ENCODE measurements at places on chromosomes 5 and 9. TPM values are rescaled to one million over a fixed set of nuclear protein-coding genes. Genes with fewer than 3 reads are reported as not detected.
A peak's percentile ranks its signal among the peaks of the same experiment; 100 is the strongest.

Gene PPP2R2B
- 1.0 TPM for total RNA-seq

Gene ZBTB43
- total RNA-seq = 12.3 TPM

Gene RC3H2
- total RNA-seq = 32.7 TPM

DNA sequence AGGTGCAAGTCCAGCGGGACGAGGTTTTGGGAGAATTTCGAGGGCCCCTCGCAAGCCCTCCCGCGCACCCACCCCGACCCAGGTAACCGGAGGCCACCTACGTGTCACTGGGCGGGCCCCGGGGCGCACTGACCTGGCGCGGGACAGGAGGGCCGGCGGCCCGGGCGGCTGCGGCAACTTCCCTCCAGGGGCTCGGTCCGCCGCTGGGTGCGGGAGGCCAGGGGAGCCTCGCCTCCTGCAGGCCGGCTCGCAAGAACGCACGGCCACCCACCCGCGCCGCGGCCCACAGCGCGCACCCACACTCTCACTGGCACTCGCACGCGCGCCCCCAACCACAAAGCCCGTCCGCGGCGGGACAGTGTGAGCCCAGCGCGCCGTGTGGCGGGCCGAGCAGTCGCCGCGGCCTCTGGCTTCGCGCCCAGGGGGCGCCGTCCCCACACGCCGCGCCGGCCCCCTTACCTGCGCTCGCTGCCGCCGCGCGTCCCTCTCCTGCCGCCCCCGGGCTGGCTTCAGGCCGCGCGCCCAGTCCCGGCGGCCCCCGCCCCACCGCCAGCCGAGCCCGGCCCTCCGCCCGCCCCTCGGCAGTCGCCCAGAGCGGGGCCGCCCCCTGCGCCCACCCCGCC lies 451 bp downstream of the LPAR1 start:
- DNase-seq = peak; percentile 39

- peak; percentile 52 for DNase-seq
Observed at GRCh38 chr9:31683116-31683515, 701.3 kb upstream of the ACO1 start.

DNA sequence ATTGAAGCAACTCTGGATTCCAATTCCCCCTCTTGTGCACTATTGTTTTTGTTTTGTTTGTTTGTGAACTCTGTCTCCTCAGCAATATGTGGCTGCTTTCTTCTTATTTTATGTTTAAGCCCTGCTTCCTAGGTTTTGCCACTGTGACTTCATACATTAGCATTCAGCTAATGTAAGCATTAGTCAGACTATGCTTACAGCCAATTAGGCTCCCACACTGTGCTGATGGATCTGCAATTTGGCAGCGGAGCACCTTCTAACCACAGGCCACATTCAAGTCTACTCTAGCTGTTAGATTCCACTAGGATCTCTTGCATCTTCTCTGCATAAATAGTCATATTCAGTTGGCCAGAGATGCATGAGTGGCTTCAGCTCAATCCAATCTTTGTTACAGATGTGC lies 9.6 kb upstream of the BICD2 start:
- peak; percentile 68 for DNase-seq

GRCh38 chr9:108834959-108835665 lies 20.7 kb downstream of the ACTL7B start:
- peak; percentile 47 for DNase-seq

GRCh38 chr9:133121915-133122550 lies 993 bp upstream of the RALGDS start:
- no peak for DNase-seq

DNA sequence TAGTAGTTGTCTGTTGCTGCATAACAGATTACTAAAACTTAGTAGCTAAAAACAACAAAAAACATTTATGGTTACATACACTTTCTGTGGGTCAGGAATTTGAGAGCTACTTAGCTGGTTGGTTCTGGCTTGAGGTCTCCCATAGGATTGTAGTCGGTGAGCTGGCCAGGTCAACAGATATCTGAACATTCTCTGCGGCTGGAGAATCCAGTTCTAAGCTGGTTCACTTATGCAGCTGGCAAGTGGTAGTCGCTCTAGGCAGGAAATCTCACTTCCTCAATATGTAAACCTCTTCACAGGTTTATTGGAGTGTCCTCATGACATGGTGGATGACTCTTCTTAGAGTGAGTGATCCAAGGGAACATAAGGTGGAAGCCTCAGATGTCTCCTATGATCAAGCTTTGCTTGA lies 65.7 kb upstream of the TNFAIP8 start:
- no peak for DNase-seq

DNA sequence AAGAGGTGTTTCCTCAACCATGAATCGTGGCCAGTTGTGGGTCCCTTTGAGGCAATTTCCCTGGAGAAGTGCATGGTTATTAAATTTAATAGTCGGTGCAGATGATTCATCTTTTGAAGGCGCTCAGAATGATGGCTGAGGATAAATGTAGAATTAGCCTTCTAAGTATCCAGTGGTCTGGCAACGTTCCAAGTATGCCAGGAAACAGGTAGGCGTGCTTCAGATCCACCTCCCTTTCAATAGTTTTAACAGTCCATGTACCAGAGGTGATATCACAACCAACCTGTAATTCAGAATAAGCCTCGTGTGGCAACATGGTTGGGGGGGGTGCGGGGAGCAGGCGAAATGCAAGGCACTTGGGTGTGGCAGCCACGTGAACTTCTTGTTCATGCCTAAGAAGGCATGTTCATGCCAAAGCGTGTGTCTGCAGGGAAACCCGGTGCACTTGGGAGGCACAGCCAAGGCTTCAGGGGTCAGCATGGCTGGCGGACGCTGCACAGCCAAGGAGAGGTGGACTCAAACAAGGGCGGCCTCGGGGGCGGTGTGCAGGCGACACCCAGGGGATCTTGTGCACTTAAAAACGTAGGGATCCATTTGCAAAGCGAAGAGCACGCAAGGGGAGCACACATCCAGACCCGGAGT lies 5.2 kb upstream of the NKD2 start:
- DNase-seq = no peak

- DNase-seq = no peak
Observed at GRCh38 chr5:92659246-92659645, 921.8 kb downstream of the NR2F1-AS1 start.

DNA sequence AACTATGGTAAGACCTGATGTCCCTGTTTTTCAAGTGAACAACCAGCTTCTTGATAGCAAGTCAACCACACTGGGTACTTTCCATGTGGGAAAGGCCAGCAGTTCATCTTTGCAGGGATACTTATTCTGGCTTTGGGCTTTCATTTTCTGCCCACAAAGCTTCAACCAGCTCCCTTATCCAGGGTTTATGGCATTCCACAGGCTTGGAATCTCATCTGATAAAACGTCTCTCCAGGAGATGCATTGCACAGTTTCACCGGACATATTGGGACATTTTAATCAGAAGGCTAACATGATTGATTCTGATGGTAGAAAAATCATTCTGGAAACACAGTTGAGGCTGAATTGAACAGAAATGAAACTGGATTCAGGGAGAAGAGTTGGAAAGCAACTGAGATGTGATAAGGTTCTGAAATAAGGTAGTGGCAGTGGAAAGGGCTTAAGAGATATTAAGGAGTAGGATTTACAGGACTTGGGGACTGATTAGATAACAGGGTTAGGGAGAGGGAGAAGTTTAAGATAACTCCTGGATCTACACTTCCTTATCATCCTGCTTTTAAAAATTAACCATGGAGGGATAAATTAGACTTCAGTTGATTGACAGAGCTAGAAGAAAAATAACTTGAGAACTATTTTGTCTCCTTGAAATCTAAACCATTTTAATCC lies 195.8 kb upstream of the FBXL7 start:
- no peak for DNase-seq

GRCh38 chr5:36938129-36938528 lies 61.6 kb downstream of the NIPBL start:
- DNase-seq = no peak

DNA sequence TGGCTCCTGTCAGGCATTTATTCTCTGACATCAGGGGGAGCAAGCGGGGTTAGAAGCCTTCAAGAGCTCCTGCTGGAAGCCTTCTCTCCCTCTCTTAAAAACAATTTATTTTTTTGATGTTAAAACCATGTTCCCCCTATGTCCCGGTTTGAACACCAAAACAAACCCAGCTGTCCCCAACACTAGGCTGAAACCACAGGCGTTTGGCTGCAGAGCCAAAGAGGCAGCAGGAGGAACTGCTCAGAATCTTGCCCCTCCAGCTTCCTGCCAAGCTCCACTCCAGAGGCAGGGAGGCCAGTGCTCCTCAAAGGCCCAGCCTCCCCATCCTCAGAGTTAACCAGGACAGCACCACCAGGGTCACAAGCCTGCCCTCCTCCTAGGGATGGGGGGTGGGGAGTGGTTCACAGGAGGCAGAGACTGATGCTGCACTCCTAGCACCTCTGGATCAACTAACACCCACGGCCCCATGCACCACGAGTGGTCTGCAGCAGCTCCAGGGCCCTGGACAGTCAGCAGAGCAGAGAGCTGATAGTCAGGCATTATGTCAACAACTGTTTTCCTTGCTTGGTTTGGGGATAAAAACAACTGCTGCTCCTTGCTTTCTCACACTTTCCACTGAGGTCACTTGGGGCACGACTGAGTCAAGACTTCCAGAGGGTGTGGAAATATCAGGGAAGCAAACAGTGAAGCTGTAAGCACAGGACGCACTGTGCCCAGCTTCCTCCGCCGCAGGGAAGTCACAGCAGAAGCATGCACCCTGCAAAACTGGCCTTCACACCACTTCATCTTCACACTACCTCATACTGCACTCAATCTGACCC lies 96.5 kb upstream of the ADRA1B start:
- DNase-seq = peak; percentile 95
